ENCODE measurements at places on chromosomes 13 and 19.

GRCh38 chr13:57631596-57632275, at the start of gene PCDH17:
Gene PCDH17, plus strand, starts transcription at chr13:57631744. Its CDS starts 803 bp downstream, at chr13:57632547.
- no peak for DNase-seq

- DNase-seq = no peak
Measured at GRCh38 chr13:30375265-30375835, 46.9 kb upstream of the UBE2L5 start.

- DNase-seq = no peak
Measured at GRCh38 chr19:14115756-14116155, 1.8 kb downstream of the PRKACA start.

DNA sequence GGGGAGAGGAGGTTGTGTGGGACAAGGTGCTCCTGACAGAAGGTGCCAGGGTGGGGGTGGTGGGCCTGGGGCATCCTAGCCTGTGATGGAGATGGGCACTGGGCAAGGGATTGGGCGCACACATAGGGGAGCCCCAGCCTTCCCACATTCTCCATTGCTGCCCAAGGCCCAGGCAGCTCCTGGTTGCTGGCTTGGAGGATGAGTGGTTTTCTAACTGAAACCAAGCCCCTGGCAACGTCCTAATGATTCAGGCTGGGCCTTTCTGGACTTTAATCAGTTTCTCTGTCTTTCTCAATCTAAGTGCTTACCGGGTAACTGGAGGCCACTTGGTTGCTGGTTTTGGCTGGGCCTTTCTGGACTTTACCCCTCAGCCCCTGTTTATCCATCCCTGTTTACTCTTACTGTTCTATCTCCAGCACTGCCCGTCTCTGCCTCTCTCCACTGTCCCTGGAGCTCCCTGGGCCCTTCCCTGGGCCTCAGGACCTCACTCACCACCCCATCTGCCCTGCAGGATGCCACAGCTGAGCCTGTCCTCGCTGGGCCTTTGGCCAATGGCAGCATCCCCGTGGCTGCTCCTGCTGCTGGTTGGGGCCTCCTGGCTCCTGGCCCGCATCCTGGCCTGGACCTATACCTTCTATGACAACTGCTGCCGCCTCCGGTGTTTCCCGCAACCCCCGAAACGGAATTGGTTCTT, 354 bp downstream of the CYP4F3 start:
- DNase-seq = no peak

DNA sequence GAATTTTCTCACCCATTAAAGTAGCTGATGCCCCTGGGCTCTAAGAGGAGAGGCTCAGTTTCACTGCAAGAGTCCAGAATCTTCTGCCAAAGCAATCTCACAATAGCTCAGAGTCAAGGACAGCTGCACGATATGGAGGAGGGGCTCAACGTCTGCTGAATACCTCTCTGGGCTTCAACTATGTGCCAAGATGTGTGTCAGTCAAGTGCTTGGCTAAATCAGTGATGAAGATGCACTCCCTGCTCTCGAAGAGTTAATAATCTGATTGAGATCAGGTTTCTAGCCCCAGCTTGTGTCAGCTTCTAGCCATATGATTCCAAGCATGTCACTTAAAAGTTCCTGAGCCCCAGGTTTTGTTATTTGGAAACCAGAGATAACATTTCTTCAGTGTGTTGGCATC, 46.8 kb downstream of the KLF12 start:
- DNase-seq = no peak

DNA sequence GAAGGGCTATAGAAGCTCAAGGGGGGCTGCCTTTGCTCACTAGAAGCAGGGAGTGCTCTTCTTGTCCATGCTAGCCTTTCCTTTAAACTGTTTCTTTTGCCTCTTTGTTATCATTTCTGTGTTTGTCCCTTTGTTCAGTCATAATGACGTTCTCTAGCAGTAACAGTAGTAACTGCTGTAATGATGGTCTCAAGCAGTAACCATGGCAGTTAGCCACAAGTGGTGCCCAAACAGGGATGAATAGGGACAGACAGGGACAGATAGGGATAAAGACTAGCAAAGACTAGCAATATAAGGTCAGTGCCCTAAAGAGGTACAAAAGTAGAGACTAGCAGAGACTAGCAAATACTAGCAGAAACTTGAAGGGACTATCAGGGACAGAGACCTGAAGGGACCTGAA, 869.0 kb upstream of the PRR20A start:
- DNase-seq = no peak

GRCh38 chr13:77124423-77124822, 97.5 kb upstream of the FBXL3 start:
- DNase-seq = no peak

DNA sequence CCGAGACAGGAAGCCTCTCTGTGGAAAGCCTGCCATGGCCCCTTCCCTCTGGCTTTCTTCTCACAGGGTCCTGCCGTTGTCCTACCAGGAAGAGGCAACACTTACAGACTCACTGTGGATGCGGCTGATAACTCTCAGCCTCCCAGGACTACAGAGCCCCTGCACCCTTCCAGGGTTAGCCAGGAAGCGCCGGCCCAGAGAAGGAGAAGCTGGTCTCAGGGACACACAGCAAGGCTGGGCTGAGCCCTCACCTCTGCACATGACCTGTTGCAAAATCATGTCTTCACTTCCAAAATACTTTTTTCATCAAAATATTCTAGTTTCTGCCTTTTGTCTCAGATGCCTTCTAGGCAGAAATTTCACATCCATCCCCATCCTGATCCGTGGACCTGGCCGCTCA, 1.9 kb downstream of the CEACAM20 start:
- DNase-seq = no peak

GRCh38 chr13:97630725-97631124, 196.8 kb downstream of the RAP2A start:
- DNase-seq = no peak

DNA sequence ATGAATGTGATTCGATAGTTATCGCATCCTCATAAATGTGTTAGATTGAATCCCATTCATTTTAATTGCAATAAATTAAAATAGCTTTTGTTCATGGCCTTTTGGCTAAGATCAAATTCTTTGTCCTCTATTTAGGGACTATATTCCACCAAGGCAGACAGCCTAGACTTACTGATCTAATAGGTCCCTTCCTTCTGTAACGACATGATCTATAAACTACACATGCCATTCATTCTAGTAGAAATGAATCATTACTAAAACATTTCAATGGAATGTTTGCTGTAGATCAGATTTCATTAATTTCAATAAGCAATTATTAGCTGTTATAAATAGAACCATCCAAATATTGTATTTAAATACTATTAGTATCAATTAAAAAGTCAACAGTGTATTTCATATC, 526.6 kb upstream of the KLHL1 start:
- no peak for DNase-seq

- DNase-seq = peak; percentile 4
Measured at GRCh38 chr19:52734331-52734892, 432 bp downstream of the ZNF611 start.

GRCh38 chr19:19606021-19606420, 12.5 kb downstream of the PBX4 start:
- DNase-seq = no peak

Data from stimulated activated CD4-positive, alpha-beta T cell treated with anti-CD3 and anti-CD28 coated beads, Interleukin-12 subunit alpha, Interleukin-12 subunit beta, amount 100 ng/mL, for 4 hours (primary cell).